ENCODE measurements at places on chromosomes 13 and 19.

DNA sequence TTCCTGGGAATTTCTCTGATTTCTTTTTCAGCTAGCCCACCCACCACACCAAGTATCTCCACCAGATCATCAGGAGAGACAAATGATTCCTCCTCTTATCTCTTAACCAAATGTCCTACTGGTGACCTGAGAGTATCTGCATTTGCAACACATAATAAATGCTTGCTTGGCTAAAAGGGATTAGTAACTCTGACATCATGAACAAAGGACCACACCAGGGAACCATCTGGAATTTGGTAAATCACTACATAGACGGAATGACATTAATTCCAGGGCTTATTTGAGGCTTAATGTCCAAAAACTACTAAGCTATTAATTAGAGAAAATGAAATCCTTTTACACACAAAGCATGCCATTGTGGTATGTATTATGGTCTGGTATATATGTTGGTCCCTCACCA, 139.0 kb downstream of the RAP2A start:
- DNase-seq = no peak

GRCh38 chr13:109862627-109863026, 76.2 kb upstream of the IRS2 start:
- DNase-seq = no peak

GRCh38 chr19:33665776-33666595, 44.2 kb downstream of the CHST8 start:
- DNase-seq = no peak

DNA sequence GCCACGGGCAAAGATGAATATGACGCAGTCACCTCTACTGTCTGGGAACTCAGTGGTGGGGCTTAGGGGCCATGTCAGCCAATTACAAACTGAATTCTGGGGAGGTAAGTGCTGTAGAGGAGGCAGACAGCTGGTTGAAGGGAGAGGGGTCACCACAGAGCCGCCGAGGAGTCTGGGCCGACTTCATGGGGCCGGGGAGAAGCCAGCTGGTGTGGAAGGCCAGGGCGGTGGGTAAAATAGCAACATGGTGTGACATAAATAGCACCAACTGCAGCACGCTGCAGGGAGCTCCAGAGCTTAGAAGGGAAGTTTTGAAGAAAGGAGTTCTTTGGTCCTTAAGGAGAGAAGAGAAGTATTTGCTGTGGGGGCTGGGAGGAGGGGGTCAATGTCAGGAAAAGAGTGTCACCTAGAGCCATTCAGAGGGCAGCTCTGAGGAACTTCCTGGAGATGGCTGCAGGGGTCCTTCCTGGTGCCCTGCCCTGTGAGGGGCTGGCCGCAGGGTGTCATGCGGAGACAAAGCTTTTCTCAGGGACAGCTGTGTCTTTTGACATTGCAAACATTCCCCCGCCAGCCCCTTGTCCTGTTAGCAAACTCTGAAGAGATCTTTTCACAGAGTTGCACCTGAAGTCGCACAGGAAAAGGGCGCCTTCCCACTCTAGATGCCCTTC, 6.4 kb downstream of the METTL21C start:
- no peak for DNase-seq

DNA sequence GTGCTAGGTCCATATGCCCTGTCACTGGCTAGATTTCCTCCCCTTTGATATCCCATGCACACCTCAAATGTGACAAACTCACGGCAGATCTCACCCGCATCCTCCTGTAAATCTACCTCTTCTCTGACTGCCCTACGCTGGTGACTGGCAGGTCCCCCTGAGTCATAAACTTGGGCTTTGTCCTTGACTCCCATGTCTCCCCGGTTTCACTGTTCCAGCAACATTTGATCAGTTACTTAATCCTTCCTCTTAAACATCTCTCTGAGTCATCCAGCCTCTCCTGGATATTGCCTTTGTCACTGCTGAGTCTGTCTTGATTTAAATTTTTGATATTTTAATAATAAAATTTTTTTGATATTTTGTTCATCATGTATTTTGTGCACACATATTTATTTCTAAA, 26.5 kb downstream of the FAM216B start:
- DNase-seq = no peak

DNA sequence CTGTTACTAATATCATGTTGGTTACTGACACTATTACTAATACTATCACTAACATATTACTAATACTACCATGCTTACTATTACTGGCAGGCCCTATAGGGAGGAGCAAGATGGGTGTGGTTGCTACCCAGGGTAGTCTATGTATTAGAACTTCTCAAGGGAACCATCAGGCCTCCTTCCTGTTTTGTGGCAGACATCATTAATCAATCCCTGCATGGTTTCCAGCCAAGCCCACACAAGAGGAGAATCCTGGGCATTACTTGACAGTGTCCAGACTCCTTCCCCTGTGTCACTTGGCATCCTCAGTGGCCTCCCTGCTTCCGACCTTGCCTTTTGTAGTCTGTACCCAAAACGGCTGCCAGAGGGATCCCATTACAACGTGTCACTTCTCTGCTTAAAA, 8.9 kb downstream of the HAS1 start:
- DNase-seq = no peak

- DNase-seq = no peak
Observed at GRCh38 chr13:110403315-110403714, 96.2 kb downstream of the COL4A2 start.

- no peak for DNase-seq
Observed at GRCh38 chr19:48085904-48086864, 24.4 kb downstream of the PLA2G4C start.

- DNase-seq = no peak
Observed at GRCh38 chr13:62088165-62088564, 672.5 kb upstream of the PCDH20 start.

DNA sequence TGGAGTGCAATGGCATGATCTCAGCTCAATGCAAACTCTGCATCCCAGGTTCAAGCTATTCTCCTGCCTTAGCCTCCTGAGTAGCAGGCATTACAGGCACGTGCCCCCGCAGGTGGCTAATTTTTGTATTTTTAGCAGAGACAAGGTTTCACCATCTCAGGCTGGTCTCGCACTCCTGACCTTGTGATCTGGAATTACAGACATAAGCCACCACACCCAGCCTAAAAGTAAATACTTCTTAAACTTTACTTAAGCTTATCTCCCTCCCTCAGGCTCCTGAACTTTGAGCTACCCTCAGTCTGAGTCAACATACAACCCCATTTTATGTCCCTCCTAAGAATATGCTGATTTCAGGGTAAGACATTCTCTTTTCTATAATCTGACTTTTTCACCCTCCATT, 66.1 kb downstream of the ZNF486 start:
- no peak for DNase-seq

DNA sequence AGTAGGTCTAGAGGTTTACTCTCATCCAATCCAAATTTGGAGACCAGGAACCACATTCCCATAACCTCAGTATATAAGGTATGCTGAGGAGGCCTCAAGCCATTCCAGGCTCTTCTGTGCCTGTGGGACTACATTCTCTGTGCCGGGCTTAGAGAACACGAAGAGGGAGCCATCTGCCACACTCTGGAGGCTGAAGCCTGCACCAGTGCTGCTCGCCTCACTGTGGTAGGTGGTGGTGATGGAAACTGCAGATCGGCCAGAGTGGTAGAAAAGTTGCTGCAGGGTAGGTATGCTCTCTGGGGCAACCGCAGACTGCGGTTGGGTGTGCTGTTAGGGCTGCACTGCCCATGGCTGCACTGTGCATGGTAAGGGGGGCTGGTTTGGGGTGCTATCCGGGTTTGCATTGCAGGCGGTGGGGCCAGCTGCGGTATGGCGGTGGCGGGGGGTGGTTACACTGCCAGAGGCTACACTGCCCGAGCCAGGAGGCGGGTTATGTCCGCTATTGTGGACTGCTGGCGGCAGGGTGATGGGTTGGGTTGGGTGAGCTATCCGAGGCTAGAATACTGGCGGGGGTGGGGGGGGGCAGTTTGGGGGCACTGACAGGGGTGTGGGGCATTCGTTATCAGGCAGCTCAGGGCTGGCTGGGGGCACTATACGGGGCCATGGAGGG, 145.0 kb downstream of the TNFRSF19 start:
- DNase-seq = no peak

DNA sequence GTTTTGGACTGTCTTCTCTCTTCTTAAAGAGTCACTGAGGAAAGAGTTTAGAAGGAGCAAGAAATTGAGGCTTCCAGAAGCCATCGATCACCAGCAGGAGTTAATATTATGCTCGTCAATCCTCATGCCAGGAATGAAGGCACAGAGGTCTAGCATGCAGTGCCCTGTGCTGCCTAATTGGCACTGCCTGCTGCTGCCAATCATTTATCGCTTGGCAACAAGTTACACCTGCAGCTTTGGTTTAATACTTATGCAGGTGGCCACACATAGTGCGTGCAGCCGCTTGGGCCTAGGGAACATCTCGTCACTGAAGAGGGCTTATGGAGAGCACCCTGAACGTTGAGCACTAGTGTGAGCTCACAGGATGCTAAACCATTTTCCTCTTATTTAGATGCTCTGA, 2.7 kb upstream of the SOX1 start:
- DNase-seq = no peak

- DNase-seq = no peak
Observed at GRCh38 chr13:34627509-34628208, 314.4 kb upstream of the NBEA start.

DNA sequence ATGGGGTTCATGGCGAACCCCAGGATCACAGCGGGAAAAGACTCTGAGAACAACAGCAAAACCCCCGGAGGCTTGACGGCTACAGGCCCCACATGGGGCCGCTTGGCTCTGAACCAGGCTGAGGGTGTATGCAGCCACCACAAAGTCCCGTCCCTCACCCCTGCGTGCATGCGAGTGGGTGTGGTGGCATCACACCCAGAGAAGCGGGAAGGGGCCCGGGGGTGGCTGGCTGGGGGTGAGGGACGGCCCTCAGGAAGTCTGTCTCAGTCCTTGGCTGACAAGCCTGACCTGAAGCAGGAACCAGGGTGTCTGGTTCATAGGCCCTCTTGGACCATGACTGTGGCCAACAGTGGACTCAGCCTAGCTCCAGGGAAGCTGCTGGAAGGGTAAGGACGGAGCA, 34.2 kb downstream of the CEBPG start:
- no peak for DNase-seq

- no peak for DNase-seq
Observed at GRCh38 chr13:63128716-63129115, 1713.1 kb upstream of the PCDH20 start.

DNA sequence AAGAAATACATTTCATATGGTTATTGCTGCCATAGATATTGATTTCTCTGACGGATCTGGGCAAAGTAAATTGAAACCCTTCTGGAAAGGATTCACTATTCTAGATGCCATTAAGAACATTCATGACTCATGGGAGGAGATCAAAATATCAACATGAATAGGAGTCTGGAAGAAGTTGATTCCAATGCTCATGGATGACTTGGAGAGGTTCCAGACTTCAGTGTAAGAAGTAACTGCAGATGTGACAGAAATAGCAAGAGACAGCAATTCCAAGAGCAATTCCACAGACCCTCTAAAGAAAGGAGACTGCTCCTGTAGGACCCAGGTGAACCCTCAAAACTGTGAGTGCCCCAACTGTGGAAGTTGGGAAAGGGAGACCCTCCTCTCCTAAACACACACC, 30.9 kb upstream of the KCTD12 start:
- no peak for DNase-seq

GRCh38 chr13:109130093-109130835, 500.9 kb downstream of the MYO16 start:
- no peak for DNase-seq
